ENCODE measurements at places on chromosomes 1 and 21. TPM values are rescaled to one million over a fixed set of nuclear protein-coding genes. Genes with fewer than 3 reads are reported as not detected.

The KLHDC8A gene
- not detected for total RNA-seq

The KRTAP13-1 gene
- not detected for total RNA-seq

The COQ8A gene
- total RNA-seq: 57.2 TPM

The UFC1 gene
- 98.2 TPM for total RNA-seq

The TNFRSF8 gene
- total RNA-seq: not detected

The C1orf116 gene
- total RNA-seq: 10.4 TPM

The EXO1 gene
- 18.5 TPM for total RNA-seq

The SPRR1B gene
- not detected for total RNA-seq

The OR6K3 gene
- not detected for total RNA-seq

The CNR2 gene
- total RNA-seq: not detected

The GJB3 gene
- 0.88 TPM for total RNA-seq

The DIRAS3 gene
- not detected for total RNA-seq

The TRIM67 gene
- total RNA-seq: 0.58 TPM

The DIO1 gene
- total RNA-seq: 7.1 TPM

The LRRC38 gene
- total RNA-seq: not detected

The SDC3 gene
- total RNA-seq: 2.9 TPM

The RSPH1 gene
- 0.51 TPM for total RNA-seq

The ALX3 gene
- total RNA-seq: not detected

The C1orf198 gene
- total RNA-seq: 80.1 TPM

The RUNX3 gene
- total RNA-seq: 1.1 TPM

The NID1 gene
- total RNA-seq: 43.7 TPM

The SIPA1L2 gene
- total RNA-seq: 18.6 TPM

The SPRR1A gene
- total RNA-seq: not detected

The IFFO2 gene
- 23.7 TPM for total RNA-seq

Data from Caco-2 (cell line).